ENCODE measurements at places on chromosomes 1 and 21. TPM values are rescaled to one million over a fixed set of nuclear protein-coding genes. Genes with fewer than 3 reads are reported as not detected.

DNA sequence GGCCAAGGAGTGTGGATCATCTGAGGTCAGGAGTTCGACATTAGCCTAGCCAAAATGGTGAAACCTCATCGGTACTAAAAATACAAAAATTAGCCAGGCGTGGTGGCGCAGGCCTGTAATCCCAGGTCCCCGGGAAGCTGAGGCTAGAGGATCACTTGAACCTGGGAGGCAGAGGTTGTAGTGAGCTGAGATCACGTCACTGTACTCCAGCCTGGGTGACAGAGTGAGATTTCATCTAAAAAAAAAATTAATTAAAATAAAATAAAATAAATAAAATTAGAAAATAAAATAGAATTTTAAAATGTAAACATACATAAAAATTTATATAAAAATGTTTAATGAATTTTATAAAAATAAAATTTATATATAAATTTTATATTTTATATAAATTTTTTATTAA, 5.8 kb upstream of the VPS26C start:
- no peak overlapping the region for H3K27ac ChIP-seq
- H3K36me3 ChIP-seq, result no peaks in the 10 kb centered on the region

DNA sequence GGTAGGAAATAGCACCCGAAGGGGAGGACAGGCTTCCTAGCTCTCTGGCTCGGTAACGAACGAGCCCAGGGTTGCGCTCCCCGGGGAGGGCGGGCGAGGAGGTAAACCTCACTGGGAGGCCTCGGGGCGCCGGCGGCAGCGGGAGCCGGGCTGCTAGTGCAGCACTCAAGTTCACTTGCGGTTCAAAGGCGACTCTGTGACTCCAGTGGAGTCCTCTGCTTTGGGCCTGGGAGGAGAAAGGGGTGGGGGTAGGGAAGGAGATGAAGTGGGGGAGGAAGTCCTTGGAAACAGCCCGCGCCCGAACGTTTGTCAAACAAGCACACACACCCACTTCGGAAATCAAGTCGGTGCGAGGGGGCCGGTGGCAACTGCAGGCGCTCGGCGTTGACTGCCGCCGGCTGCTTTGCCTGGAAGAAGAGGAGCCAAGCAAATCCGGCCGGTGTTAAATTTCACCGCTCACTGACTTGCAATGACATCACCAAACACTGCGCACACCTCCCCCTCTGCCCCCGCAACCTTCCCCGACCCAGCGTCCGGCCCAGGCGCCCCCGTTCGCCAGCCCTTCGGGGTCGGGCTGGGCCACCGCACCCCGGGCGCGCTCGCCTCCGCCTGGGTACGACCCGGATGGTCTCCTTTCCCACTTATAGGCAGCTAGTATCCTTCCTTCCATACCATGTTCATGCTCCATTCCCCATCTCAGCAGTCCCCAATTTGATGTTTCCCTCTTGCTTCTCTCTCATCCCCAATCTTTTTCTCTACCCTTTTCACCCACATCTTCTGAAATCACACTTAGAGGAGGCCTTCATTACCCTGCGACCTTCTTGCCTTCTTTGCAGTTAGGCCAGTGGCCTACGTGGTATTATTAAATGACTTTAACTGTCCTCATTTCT, at the start of gene COL24A1:
COL24A1 (minus strand) TSS at position 207 of the 890 bp plus-strand sequence. CDS start 376 bp downstream, outside the sequence.
- peaks cover 2% of the 10 kb centered on the region for H3K4me1 ChIP-seq
- peak; percentile 10 for DNase-seq
- no peak within 1 kb of the TSS for H3K4me3 ChIP-seq
- H3K36me3 ChIP-seq, result no peaks in the 10 kb centered on the region
- peaks cover 43% of the 10 kb centered on the region for H3K27me3 ChIP-seq
- H3K27ac ChIP-seq, result no peak within 1 kb of the TSS

DNA sequence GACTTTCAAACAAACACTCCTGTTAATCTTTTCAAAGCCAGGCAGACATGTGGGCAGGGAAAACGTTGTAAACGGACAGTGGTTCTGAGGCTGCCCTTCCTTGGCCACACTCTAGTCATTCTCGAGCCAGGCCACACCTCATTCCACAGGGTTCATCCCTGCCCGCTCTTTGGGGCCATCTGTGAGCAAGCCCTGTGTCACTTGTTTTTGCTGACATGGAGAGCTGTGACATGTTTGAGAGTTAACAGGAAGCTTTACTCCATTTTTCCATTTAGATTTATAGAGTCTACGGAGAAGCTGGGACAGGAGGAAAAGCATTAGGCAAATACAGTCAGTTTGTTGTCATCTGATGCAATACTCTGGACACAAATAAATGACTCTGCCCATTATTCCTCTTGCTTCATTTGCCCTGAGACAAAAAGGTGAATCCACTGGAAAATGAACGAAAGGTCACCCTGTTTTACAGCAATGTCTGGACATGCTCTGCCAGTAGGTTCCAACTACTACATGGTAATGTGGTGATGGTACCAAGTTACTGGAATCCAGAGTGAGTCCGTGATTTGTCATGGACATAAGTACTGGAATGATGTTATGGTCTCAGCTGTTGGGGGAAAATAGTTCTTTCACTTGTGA, 126.9 kb downstream of the CLIC6 start:
- H3K27ac ChIP-seq, result peak overlapping the region; percentile 43
- no peak overlapping the region for H3K4me3 ChIP-seq
- no peak for DNase-seq
- peaks cover 3% of the 10 kb centered on the region for H3K4me1 ChIP-seq
- no peaks in the 10 kb centered on the region for H3K27me3 ChIP-seq

DNA sequence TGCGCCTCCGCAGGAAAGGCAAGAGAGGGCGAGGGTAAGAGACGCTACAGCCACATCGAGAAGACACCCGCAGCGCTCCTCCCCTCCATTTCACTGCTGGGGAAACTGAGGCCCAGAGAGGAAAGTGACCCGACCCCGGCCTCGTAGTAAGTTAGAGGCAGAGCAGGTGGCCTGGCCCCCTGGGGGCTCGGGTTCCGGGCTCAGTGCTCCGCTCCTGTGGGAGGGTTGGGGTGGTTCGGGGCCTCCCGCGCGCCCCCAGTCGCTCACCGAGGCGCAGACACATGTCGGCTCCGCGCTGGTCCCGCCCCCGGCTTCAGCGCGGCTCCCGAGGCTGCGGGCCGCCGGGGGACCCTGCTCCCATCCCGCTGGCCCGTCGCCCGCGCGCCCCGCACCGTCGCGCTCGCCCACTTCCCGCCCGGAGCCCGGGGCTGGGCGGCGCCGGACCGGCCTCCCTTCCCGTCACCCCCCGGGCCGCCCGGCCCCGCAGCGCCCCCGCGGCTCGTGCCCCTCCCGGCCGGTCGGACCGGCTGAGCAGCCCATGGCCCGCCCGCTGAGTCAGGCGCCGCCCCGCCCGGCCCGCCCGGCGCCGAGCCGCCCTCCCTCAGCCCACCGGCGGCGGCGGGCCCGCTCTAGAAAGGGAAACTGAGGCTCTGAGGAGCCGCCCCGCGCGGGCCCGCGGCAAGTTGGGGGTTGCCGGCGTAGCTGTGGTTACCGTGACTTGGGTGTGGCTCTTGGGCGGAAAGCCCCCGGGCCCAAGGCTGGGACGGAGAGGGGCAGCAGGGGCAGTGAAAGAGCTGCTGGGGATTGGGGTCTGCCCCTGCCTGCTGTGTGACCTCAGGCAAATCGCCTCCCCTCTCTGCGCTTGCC, at the start of gene TMEM54:
TMEM54 (minus strand) TSS at position 434 of the 867 bp plus-strand sequence; CDS start at position 283, 151 bp downstream.
- no peaks in the 10 kb centered on the region for H3K36me3 ChIP-seq
- H3K27ac ChIP-seq, result no peak within 1 kb of the TSS
- peak; percentile 41 for DNase-seq

GRCh38 chr1:213779228-213779627, 208.5 kb upstream of the PROX1 start:
- H3K4me3 ChIP-seq, result no peak overlapping the region
- H3K36me3 ChIP-seq, result no peaks in the 10 kb centered on the region
- H3K27me3 ChIP-seq, result peaks cover 9% of the 10 kb centered on the region
- no peak overlapping the region for H3K27ac ChIP-seq
- peaks cover 2% of the 10 kb centered on the region for H3K4me1 ChIP-seq

DNA sequence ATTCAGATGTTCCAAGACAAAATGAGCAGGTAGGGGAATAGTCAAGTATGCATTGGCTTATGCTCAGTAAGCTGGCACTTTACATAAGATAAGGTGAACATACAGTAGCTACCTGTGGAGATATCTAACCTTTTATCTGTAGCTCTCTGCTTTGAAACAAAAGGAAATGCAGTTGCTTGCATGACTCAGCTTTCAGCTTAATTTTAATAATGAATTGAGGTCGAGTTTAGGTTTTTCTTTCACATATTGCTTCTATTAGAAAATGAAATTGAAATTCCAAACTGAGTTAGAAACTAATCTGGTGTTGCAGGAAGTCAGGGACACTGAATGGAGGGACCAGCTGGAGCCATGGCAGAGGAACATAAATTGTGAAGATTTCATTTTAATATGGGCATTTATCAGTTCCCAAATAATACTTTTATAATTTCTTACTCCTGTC, 8.3 kb downstream of the FRRS1 start:
- H3K4me3 ChIP-seq, result peak overlapping the region; percentile 47
- no peaks in the 10 kb centered on the region for H3K27me3 ChIP-seq
- H3K4me1 ChIP-seq, result peaks cover 18% of the 10 kb centered on the region
- no peak for DNase-seq
- peaks cover 5% of the 10 kb centered on the region for H3K36me3 ChIP-seq

GRCh38 chr1:39919545-39919944, 17.8 kb upstream of the MYCL start:
- H3K27me3 ChIP-seq, result peaks cover 5% of the 10 kb centered on the region
- peaks cover 2% of the 10 kb centered on the region for H3K4me1 ChIP-seq
- DNase-seq, result peak; percentile 53
- H3K36me3 ChIP-seq, result no peaks in the 10 kb centered on the region
- no peak overlapping the region for H3K4me3 ChIP-seq

GRCh38 chr1:205652984-205653383, 21.2 kb upstream of the ELK4 start:
- H3K27me3 ChIP-seq, result no peaks in the 10 kb centered on the region
- H3K4me3 ChIP-seq, result no peak overlapping the region
- H3K27ac ChIP-seq, result no peak overlapping the region
- H3K36me3 ChIP-seq, result no peaks in the 10 kb centered on the region
- H3K4me1 ChIP-seq, result no peaks in the 10 kb centered on the region

DNA sequence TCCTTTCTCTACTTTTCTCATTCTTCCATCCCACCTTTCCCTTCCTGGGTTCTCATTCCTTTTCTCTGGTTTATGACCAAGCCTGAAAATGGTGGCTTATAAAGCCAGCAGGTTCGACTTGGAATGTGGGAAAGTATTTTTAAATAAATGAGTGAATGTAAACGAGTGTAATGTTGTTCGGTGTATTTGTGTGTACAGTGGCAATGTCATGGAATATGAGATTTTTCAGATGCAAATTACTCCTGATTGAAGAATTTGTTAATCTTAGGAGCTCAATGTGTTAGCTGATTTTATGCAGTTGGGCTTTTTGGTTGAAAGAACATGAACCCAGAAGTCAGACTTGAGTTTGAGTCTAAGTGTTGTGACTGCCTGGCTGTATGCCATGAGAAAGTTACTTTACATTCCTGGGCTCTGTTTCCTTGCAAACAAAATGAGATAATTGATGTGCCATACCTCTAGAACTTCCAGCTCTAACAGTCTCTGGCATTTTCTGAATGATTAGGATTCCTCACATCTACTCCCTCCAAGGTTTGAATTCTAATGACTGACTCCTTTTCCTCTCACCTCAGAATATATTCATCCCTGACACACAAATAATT, 6.6 kb downstream of the SGIP1 start:
- H3K27ac ChIP-seq, result no peak overlapping the region
- no peak overlapping the region for H3K4me3 ChIP-seq
- no peaks in the 10 kb centered on the region for H3K36me3 ChIP-seq
- DNase-seq, result no peak
- H3K27me3 ChIP-seq, result no peaks in the 10 kb centered on the region

GRCh38 chr1:160208557-160209320, 3.6 kb downstream of the PEA15 start:
- no peak for DNase-seq
- H3K4me1 ChIP-seq, result peaks cover 46% of the 10 kb centered on the region
- no peak overlapping the region for H3K4me3 ChIP-seq
- H3K27me3 ChIP-seq, result no peaks in the 10 kb centered on the region
- H3K27ac ChIP-seq, result peak overlapping the region; percentile 27

DNA sequence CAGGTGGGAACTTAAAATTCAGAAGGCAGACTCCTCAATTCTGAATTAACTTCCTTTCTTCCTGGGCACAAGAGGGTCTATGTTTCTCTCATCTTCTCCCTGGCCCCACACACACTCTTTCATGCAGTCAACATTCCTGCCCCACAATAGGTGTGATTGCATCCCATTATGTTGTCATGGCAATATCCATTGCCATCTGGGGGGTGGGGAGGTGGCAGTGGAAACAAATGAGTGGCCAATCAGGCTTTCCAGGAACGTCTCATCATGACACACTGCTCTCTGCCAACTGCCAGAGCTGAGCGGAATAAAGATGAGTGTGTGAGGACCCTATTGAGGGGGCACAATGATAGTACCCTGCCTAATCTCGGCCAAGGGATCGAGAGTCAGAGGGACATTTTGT, 80.4 kb downstream of the KCND3 start:
- peaks cover 2% of the 10 kb centered on the region for H3K4me1 ChIP-seq
- DNase-seq, result no peak
- H3K4me3 ChIP-seq, result no peak overlapping the region
- peaks cover 36% of the 10 kb centered on the region for H3K27me3 ChIP-seq
- no peaks in the 10 kb centered on the region for H3K36me3 ChIP-seq

GRCh38 chr1:68339505-68339904, 107.2 kb upstream of the WLS start:
- DNase-seq, result no peak
- H3K27ac ChIP-seq, result no peak overlapping the region
- no peaks in the 10 kb centered on the region for H3K4me1 ChIP-seq
- H3K36me3 ChIP-seq, result no peaks in the 10 kb centered on the region

GRCh38 chr21:46052703-46053651, 44.9 kb upstream of the COL6A2 start:
- peak overlapping the region; percentile 73 for H3K27ac ChIP-seq
- peaks cover 30% of the 10 kb centered on the region for H3K4me1 ChIP-seq
- H3K4me3 ChIP-seq, result no peak overlapping the region
- H3K36me3 ChIP-seq, result no peaks in the 10 kb centered on the region
- peak; percentile 76 for DNase-seq

- DNase-seq, result no peak
- no peaks in the 10 kb centered on the region for H3K27me3 ChIP-seq
- H3K4me1 ChIP-seq, result peaks cover 4% of the 10 kb centered on the region
- H3K27ac ChIP-seq, result no peak overlapping the region
Measured at GRCh38 chr1:112862753-112863426, 93.1 kb downstream of the SLC16A1 start.

DNA sequence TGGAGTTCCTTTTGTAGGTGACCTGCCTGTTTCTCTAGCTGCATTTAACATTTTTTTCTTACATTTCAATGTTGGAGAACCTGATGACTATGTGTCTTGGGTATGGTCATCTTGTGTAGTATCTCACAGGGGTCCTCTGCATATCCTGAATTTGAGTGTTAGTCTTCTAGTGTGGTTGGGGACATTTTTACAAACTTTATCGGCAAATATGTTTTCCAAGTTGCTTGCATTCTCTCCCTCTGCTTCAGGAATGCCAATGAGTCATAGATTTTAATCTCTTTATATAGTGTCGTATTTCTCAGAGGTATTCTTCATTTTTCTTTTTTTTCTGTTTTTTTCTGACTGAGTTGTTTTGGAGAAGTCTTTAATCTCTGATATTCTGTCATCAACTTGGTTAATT, 684.0 kb downstream of the NCAM2 start:
- no peaks in the 10 kb centered on the region for H3K36me3 ChIP-seq
- no peaks in the 10 kb centered on the region for H3K4me1 ChIP-seq
- no peak overlapping the region for H3K27ac ChIP-seq
- no peak for DNase-seq
- H3K27me3 ChIP-seq, result no peaks in the 10 kb centered on the region

Gene TRIM67
- total RNA-seq, result not detected

Gene GCSAML
- total RNA-seq, result 3.5 TPM
